ENCODE measurements at places on chromosomes 5 and 9. TPM values are rescaled to one million over a fixed set of nuclear protein-coding genes. Genes with fewer than 3 reads are reported as not detected.

Gene C6
- 0.20 TPM for total RNA-seq

Gene TEK
- 5.9 TPM for total RNA-seq

Gene ZNF367
- 4.4 TPM for total RNA-seq

DNA sequence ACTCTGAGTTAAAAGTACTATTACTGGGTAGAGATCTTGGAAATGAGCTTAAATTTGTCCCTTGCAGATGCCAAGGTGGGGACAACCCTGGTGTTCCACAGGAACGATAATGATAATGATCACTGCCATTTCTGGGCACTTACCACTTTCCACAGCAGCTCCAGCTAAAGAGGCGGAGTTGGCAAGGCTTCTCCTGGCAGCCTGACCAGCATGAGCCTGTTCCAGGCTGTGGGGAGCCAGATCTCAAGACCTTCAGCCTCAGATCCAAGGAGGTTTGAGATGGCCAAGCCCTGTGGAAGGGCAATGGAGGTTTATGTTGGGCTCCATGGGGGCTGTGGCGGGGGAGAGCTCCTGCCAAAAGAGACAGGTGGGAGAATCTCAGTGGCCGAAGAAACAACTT, 244.9 kb upstream of the MVB12B start:
- DNase-seq = no peak
- no peaks in the 10 kb centered on the region for H3K36me3 ChIP-seq
- H3K27ac ChIP-seq = no peak overlapping the region
- no peak overlapping the region for H3K4me3 ChIP-seq
- H3K27me3 ChIP-seq = peaks cover 46% of the 10 kb centered on the region

DNA sequence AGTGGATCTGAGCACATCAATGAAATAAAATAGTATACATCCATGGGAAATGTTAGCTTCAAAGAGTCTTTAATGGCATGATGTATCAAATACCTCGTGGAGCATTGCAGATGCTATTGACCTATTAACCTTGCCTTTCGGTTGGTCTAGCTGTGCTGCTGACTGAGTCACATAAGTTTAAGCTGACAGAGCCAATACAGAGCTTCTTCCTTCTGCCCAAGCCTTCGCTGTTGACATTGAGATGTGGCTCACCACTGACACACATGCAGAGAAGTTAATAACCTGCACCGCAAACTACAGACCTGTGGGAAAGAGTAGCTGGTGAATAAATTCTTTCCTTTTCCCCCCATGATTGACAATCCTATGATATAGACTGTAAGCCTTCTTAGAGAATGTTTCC, 78.2 kb downstream of the LURAP1L start:
- no peaks in the 10 kb centered on the region for H3K27me3 ChIP-seq
- no peak overlapping the region for H3K4me3 ChIP-seq
- no peak overlapping the region for H3K27ac ChIP-seq
- no peak for DNase-seq
- peaks cover 50% of the 10 kb centered on the region for H3K4me1 ChIP-seq
- H3K36me3 ChIP-seq = peaks cover 2% of the 10 kb centered on the region

DNA sequence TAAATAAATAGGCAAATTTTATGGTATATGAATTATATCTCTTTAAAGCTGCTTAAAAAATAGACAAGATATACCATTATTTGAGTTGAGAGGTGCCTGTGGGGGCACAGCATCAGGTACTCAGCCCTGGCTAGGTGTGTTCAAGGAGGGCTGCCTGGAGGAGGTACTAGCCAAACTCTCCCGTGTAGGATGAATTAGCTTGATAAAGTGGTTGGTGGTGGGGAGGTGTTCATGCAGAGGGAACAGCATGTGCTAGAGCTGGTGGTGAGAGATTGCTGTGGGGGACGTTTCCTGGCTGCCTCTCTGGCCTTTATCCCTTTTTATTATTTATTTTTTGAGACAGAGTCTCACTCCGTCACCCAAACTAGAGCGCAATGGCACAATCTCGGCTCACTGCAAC, 23.2 kb upstream of the NCS1 start:
- no peak overlapping the region for H3K27ac ChIP-seq
- no peak for DNase-seq
- no peaks in the 10 kb centered on the region for H3K36me3 ChIP-seq
- no peak overlapping the region for H3K4me3 ChIP-seq
- H3K27me3 ChIP-seq = no peaks in the 10 kb centered on the region
- H3K4me1 ChIP-seq = peaks cover 15% of the 10 kb centered on the region
